ENCODE measurements at places on chromosomes 1 and 21.

- DNase-seq: no peak
Observed at GRCh38 chr21:42423685-42424084, 20.0 kb downstream of the UBASH3A start.

DNA sequence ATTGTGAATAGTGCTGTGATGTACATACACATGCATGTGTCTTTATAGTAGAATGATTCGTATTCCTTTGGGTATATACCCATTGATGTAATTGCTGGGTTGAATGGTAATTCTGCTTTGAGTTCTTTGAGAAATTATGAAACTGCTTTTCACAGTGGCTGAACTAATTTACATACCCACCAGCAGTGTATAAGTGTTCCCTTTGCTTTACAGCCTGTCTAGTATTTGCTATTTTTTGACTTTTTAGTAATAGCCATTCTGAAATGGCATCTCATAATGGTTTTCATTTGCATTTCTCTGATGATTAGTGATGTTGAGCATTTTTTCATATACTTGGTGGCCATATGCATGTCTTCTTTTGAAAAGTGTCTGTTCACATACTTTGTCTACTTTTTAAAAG, 54.5 kb upstream of the FAM78B start:
- no peak for DNase-seq

GRCh38 chr1:193058529-193059281, 455 bp downstream of the UCHL5 start:
- peak; percentile 63 for DNase-seq

DNA sequence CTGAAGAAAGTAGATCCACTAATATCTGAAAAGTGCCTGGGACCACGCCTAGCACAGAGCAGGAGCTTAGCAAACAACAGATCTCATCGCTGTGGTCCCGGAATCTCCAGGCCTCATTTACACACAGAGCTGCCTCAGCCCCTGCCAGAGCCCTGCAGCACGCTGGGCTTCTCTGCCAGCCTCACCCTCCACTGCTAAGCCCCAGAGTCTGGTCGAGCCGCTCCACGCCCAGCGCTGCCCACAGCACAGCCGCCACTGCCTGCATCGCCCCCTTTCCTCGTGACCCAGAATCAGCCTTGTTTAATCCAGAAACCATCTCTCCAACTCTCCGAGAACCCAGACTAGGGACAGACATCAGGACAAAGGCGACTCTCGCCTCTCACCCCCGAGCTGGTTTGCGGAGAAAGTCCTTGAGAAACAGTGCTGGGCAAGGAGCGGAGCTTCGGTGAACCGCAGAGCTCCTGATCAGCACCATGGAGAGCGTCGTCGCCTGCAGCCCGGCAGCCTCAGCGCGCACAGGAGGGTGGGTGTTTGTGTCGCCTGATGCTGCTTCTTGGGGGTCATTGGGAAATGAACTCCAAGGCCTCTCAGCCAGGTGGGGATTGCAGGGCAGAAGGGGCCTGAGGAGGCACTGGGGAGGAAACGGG, 145.1 kb downstream of the NPHP4 start:
- no peak for DNase-seq

GRCh38 chr21:43984905-43985689, 27.0 kb upstream of the TRAPPC10 start:
- no peak for DNase-seq
